ENCODE measurements at places on chromosomes 3 and 15. TPM values are rescaled to one million over a fixed set of nuclear protein-coding genes. Genes with fewer than 3 reads are reported as not detected.
A peak's percentile ranks its signal among the peaks of the same experiment; 100 is the strongest.

GRCh38 chr3:184726497-184726896 is 14.6 kb upstream of the MAGEF1 start:
- no peak for DNase-seq

GRCh38 chr3:148739720-148740119 is 42.0 kb downstream of the AGTR1 start:
- DNase-seq = no peak

DNA sequence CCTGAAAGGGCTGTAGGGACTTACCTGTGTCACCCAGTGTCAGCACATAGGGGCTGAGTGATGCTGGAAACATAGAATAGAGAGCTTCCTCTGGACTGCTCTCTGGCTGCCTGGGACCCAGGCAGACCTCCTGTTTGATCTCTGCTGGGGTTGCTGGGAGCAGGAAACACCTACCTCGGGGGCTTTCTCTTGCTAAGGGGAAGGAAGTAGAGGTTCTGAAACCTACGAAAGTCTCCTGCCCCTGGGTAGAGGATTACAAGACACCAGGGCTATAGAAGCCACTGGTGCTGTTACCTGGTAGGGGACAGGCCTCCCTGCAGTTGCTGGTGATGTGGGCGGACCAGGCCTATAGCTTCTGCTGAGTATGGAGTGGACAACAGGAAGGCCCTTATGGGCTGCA is 81.7 kb downstream of the DHX30 start:
- no peak for DNase-seq

DNA sequence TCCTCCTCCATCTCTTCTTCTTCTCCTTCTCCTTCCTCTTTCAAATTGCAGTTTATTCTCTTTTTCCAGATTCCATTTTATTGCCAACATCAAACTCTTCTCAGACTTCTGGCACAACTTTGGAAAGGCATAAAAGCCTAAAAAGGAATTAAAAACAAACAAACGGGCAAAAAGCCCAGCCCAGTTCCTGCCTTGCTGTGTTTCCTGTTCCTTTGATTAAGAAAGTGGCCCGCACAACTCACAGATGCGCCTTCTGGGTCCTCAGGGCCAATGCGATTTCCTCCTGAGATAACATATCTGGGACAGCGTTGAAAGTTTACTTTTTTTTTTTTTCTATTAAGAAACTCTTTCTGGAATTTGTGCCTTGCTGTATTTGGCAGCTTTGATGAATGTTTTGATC is 158.7 kb upstream of the UBE3A start:
- no peak for DNase-seq

- peak; percentile 4 for DNase-seq
These were observed 143.7 kb downstream of the NR2F2 start for GRCh38 chr15:96474231-96474664.

DNA sequence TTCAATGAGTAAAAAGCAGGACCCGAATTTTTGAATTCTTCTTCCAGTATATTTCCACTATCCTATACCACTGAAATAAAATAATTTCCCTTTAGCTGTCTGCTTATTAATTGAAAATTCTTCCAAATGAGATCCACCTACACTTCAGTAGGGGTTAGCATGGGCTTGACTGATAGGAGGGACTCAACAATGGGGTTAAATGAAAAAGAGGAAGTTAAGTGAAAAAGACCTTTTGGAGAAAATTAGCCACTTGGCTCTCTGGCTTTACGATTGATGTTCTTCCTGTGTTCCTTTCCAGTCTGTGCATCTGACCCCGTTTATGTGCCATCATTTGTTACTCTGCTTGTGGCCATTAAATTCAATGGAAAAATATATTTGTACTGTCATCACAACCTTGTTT is 54.0 kb upstream of the GCNT3 start:
- DNase-seq = no peak

The ALPK3 gene
- polyA plus RNA-seq = not detected

- DNase-seq = no peak
These were observed 106.5 kb upstream of the CMC1 start for GRCh38 chr3:28134792-28135375.

DNA sequence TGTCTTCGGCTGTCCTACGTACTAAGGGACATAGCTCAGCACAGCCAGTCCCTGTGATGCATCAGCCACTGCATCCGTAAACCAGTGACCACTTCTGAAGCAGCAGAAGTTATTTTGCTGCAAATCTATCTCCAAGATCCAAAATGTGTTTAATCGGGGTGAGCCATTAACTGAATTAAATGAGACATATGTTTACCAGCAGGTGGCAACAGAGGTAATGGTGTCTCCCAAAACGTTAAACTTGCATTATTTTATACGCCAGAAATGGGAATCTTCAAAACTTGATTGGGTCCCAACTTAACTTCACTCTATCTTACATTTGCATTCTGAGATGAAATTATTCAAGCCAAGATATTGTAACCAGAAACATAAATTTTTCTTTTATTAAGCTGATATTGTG is 75.3 kb upstream of the BOC start:
- peak; percentile 68 for DNase-seq

- peak; percentile 90 for DNase-seq
These were observed 10.1 kb downstream of the BCL2L10 start for GRCh38 chr15:52102463-52102862.

The SCN11A gene
- not detected for polyA plus RNA-seq

GRCh38 chr3:38598791-38599190 is 50.7 kb downstream of the SCN5A start:
- no peak for DNase-seq

- DNase-seq = no peak
These were observed 966.7 kb upstream of the ROBO1 start for GRCh38 chr3:80734483-80734882.

The FBXL2 gene
- 3.1 TPM for polyA plus RNA-seq

DNA sequence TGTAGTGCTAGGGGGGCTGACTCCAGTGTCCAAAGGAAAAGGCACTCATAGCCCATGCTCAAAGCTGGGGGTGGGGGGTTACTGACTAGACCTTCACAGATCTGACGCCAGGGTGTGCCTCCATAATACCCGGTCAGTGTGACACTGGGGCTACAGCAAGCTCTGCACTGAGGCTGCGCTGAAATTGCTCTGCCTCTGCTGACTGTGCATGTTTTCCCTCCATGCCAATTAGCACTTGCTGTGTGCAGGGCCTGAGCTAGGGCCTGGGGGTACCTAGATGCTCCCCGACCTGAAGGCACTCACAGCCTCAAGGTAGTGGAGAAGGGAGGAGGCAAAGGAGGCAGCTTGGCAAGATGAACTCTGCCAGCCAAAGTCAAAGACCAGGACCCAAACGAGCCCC is 5.2 kb downstream of the CAMKV start:
- DNase-seq = no peak

The GPR27 gene
- polyA plus RNA-seq = 0.10 TPM

The RAB6B gene
- polyA plus RNA-seq = 0.67 TPM

GRCh38 chr3:188687389-188687788 is 484.4 kb upstream of the TPRG1 start:
- peak; percentile 85 for DNase-seq

DNA sequence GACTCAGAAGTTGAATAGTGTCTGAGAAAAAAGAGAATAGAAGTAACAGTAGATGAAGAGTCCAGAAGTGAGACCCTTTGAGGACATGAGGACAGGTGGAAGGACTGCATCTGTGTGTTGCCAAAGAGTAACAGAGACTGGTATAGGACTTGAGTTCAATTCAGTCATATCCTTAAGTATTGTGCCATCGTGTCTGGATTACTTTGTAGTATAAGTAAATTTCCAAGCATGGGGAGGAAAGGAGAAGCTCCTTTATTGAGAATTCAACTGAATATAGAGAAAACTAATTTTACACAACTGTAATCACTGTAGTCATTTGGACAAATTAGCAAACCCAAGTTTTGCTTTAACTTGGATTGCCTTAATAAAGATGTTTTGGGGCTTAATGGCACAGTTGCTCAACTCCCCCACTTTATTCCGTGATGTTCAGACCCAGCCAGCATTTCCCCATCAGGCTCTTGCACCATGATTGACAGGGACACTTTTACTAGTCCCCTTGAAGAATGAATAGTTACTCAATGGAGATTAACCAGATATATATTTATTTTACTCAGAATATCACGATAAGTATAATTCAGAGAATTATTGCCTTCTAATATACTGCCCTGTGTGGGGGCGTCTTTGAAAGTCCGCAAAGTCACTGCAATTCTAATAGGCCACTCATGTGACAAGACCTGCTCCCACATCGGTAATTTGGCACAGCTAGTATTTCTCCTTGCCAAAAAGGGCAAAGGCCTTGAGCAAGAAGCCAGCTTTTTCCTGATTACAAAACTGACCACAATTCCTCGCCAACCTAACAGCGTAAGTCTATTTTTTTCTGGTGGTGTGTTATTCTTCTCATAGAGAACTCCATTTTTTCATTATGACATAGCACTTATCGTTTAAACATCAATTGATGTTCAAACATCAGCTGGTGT is 61.3 kb downstream of the PPARG start:
- DNase-seq = no peak

- DNase-seq = peak; percentile 53
These were observed 345.6 kb downstream of the NLGN1 start for GRCh38 chr3:173743111-173743510.

GRCh38 chr3:44685128-44685800 is 27.2 kb upstream of the ZNF502 start:
- DNase-seq = peak; percentile 91

- DNase-seq = peak; percentile 68
These were observed 152.9 kb upstream of the GOLIM4 start for GRCh38 chr3:168248383-168249204.

The ACAD9 gene
- 29.7 TPM for polyA plus RNA-seq

DNA sequence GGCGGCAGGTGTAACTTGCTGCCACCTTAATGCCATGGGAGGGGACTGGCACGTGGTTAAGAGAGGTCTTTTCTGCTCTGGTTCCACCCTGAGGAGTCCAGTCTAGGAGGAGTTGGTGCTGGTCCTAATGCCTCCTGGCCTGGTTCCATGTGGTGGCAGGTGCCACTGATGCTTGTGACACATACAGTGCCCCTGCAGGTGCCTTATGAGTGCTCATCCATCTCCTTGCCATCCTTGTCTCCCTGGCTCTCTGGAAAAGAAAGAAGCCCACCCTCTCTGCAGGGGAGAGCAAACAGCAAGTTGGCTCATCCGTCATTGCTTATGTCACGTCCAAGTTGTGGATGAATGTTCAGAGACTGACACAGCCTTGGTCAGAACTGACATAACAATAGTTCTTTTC is 175.8 kb upstream of the DPH6 start:
- DNase-seq = no peak

DNA sequence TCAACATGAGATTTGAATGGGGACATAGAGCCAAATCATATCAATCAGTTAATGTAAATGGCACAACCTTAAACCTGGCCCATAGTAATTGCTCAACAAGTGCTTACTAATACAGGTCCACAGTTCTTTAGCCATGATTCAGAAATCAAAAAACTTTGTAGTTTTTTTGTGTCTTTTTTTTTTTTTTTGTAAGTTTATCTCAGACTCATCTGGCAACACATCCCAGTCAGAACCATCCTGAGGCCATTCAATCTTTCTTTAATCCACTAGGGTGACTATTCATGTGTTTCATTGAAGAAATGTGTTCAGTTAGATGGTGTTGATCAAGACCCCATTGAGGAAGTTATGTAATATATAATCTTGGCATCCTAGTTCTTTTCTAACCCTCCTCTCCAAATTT is 65.4 kb downstream of the ABI3BP start:
- DNase-seq = peak; percentile 58

The ZWILCH gene
- polyA plus RNA-seq = 23.9 TPM

DNA sequence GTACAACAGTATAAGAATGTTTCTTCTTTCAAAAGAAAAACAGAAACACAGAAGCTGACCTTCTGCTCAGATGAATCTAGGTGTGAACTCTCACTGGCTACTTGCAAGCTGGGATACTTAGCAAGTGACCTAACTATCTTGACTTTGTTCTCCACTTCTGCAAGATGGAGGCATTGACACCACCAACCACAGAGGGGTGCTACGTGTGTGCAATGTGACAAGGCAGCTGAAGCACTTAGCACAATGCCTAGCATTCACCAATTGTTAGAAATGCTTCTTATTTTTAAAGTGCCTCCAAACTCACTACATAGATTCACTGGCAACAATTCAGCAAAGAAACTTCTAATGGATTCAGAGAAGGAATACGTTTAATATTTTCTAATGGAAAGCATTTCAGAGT is 331.4 kb upstream of the WNT5A start:
- DNase-seq = no peak

Data from GM23248 (cell line).